ENCODE measurements at places on chromosomes 2 and 18. TPM values are rescaled to one million over a fixed set of nuclear protein-coding genes. Genes with fewer than 3 reads are reported as not detected.
A peak's percentile ranks its signal among the peaks of the same experiment; 100 is the strongest.

KLHL14 gene
- 0.05 TPM for total RNA-seq

- no peak overlapping the region for H3K4me3 ChIP-seq
- no peaks in the 10 kb centered on the region for H3K27me3 ChIP-seq
- DNase-seq = no peak
- no peaks in the 10 kb centered on the region for H3K4me1 ChIP-seq
- no peaks in the 10 kb centered on the region for H3K36me3 ChIP-seq
These were observed 482.3 kb downstream of the TNS1 start for GRCh38 chr2:217520356-217521010.

- H3K36me3 ChIP-seq = no peaks in the 10 kb centered on the region
- H3K27ac ChIP-seq = no peak overlapping the region
- no peak for DNase-seq
- no peaks in the 10 kb centered on the region for H3K4me1 ChIP-seq
These were observed 122.4 kb upstream of the CDH7 start for GRCh38 chr18:65628390-65628789.

SMIM21 gene
- not detected for total RNA-seq

- no peak for DNase-seq
- peak overlapping the region; percentile 50 for H3K4me3 ChIP-seq
- peak overlapping the region; percentile 34 for H3K27ac ChIP-seq
- peaks cover 80% of the 10 kb centered on the region for H3K4me1 ChIP-seq
These were observed 129.7 kb downstream of the MAP4K4 start for GRCh38 chr2:101827246-101827645.

FHOD3 gene
- total RNA-seq = 0.28 TPM

GRCh38 chr2:105515581-105516415 is 116.9 kb upstream of the FHL2 start:
- H3K4me3 ChIP-seq = no peak overlapping the region
- H3K27ac ChIP-seq = no peak overlapping the region
- peaks cover 6% of the 10 kb centered on the region for H3K27me3 ChIP-seq
- no peaks in the 10 kb centered on the region for H3K4me1 ChIP-seq
- DNase-seq = no peak

DNA sequence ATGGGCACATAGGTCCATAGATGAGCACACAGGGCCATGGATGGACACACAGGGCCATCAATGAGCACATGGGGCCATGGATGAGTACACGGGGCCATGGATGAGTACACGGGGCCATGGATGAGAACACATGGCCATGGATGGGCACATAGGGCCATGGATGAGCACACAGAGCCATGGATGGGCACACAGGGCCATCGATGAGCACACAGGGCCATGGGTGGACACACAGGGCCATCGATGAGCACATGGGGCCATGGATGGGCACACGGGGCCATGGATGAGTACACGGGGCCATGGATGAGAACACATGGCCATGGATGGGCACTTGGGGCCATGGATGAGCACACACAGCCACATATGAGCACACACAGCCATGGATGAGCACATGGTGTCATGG is 192.6 kb upstream of the HDAC4 start:
- no peaks in the 10 kb centered on the region for H3K36me3 ChIP-seq
- no peak overlapping the region for H3K27ac ChIP-seq
- no peaks in the 10 kb centered on the region for H3K27me3 ChIP-seq
- H3K4me1 ChIP-seq = peaks cover 10% of the 10 kb centered on the region

DNA sequence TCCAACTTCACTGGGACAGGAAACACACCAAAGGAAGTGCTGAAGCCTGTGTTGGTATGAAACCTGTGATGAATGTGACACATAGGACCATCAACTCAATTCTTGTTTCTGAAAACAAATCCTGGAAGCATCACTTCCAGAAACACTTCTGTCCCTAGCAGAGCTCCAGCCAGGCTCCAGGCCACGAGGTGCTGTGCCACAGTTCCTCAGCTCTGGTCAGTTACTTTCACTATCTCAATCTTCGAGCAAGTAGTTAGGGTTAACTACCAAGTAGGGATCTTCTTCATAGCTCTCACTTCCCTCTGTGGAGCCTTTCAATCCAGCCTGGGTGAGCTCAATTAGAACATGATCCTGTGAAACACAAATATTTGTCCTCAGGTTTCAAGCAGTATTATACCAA is 3.6 kb upstream of the LCT start:
- H3K4me3 ChIP-seq = no peak overlapping the region
- H3K4me1 ChIP-seq = peaks cover 25% of the 10 kb centered on the region
- no peak for DNase-seq
- peak overlapping the region; percentile 58 for H3K27ac ChIP-seq
- peaks cover 21% of the 10 kb centered on the region for H3K36me3 ChIP-seq

GRCh38 chr2:232997749-232998665 is 15.0 kb downstream of the NGEF start:
- no peaks in the 10 kb centered on the region for H3K36me3 ChIP-seq
- H3K27me3 ChIP-seq = no peaks in the 10 kb centered on the region
- H3K27ac ChIP-seq = peak overlapping the region; percentile 48
- no peak overlapping the region for H3K4me3 ChIP-seq
- no peaks in the 10 kb centered on the region for H3K4me1 ChIP-seq
- no peak for DNase-seq

DNA sequence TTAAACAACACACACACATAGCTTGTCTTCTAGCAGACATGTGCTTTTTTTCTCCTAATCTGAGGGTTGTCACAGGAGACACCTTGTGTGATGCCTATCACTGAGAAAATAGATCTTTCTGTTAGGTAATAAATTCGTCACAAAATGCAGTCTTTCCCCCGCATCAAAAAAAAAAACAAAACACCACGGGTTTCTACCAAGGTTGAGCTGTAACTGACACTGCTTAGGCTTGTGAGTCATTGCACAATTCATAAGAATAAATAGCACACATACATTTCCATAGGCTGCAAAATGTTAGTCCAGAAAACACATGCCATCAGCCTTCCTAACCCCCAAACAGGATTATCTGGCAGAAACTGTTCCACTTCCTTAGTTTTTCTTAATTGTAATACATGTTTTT is 6.5 kb downstream of the TMEM163 start:
- DNase-seq = no peak
- peaks cover 84% of the 10 kb centered on the region for H3K27me3 ChIP-seq
- no peak overlapping the region for H3K27ac ChIP-seq
- H3K4me1 ChIP-seq = peaks cover 39% of the 10 kb centered on the region
- H3K4me3 ChIP-seq = no peak overlapping the region

DNA sequence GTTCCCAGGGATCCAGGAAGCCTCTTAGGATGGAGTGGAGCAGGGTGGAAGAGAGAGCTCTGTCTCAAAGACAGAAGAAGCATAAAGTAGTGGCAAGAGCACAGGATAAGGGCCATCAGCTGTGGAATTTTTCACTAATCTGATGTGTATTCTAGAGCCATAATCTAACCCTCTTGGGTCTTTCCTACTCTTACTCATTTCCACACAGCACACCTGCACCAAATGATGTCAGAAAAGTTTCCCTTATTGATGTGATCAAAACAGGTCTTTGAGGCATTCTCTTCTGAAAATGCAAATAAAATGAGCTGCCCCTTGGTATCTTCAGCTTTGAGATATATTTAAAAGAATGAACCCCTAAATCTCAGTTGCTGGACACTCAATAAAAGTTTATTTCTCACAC is 415.1 kb upstream of the CHST9 start:
- no peak overlapping the region for H3K27ac ChIP-seq
- H3K36me3 ChIP-seq = no peaks in the 10 kb centered on the region
- H3K27me3 ChIP-seq = no peaks in the 10 kb centered on the region

DNA sequence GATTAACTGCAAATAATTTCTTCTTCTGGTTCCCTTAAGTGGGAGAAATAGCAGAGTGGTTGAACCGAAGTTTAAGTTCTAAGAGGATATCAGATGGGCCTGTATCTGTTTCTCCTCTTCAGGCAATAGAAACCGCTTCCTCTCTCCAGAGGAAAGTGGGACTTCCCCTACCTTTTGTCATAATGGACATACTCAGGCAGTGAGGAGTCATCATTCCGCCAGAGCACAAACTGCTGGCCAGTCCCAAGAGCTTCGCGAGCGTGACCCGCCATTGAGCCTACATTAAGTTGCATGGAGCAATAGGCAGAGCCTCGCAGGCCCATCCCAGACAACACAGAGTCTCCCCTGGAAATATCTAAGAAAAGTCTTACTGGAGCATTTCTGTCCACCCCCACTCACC is 158.9 kb downstream of the LDLRAD4 start:
- no peaks in the 10 kb centered on the region for H3K27me3 ChIP-seq
- DNase-seq = peak; percentile 49
- H3K27ac ChIP-seq = peak overlapping the region; percentile 78
- H3K36me3 ChIP-seq = no peaks in the 10 kb centered on the region
- peak overlapping the region; percentile 83 for H3K4me3 ChIP-seq

DNA sequence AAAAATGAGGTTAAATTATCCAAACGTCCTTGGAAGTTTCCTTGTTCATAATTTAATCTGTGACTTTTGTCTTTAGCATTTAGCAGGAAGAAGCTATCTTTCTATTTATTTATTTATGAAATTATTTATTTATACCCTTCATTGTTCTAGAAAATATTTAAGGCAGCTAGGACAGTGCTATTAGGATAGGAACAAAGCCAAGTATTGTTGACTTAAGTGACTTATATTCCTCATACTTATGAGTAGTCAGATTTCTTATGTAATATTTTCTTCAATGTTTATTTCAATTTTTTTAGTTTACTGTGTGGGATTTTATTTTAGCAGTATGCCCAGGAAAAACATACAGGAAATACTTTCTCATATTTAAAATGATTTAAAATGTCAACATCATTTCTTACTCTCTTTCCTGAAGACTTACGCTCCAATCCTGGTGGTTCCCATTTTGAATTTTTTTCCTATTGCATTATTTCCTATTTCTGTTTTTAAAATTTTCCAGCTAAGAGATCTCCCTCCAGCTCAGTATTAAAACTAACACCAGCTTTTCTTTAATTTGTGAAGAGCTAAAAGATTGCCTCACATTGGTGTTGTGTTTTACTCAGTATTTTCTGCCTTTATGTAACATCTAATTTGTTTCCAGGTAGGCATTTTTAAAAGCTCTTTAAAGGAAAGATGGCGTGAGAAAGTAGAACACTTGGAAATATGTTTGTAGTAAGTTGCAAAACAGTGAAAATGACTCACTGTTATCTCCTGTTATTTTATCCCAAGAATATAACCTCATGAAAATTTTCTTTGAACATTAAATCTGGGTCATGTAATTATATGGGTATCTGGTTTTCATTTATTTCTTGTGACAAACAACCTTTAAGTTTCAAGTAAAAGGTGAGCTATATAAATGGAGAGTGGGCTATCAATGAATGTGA is 32.2 kb downstream of the MAPRE2 start:
- H3K4me3 ChIP-seq = no peak overlapping the region
- peak overlapping the region; percentile 60 for H3K27ac ChIP-seq
- H3K27me3 ChIP-seq = no peaks in the 10 kb centered on the region
- H3K4me1 ChIP-seq = peaks cover 37% of the 10 kb centered on the region
- peaks cover 12% of the 10 kb centered on the region for H3K36me3 ChIP-seq
- no peak for DNase-seq

UGT1A10 gene
- total RNA-seq = not detected

DNA sequence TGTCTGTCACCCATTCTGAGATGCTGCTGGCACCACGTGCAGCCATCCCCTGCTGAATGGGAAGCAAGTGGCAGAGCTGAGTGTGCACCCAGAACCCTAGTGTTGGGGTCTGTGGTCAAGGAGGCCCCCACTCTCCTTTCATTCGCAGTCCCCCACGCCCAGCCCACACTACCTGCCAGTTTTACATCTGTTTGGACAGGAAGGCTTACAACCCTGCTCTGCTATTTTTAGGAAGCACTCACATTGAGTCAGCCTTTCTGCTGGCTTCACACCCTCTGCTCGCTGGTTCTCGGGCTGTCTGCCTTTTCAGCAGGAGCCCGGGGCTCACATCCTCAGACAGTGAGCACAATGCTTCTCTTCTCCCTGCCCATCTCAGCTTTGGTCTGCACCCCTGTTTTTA is 10.7 kb upstream of the ADCY3 start:
- H3K36me3 ChIP-seq = no peaks in the 10 kb centered on the region
- no peak overlapping the region for H3K27ac ChIP-seq
- no peak overlapping the region for H3K4me3 ChIP-seq
- H3K4me1 ChIP-seq = peaks cover 10% of the 10 kb centered on the region
- DNase-seq = no peak

CTAGE1 gene
- total RNA-seq = not detected

RMDN2 gene
- 1.4 TPM for total RNA-seq

DNA sequence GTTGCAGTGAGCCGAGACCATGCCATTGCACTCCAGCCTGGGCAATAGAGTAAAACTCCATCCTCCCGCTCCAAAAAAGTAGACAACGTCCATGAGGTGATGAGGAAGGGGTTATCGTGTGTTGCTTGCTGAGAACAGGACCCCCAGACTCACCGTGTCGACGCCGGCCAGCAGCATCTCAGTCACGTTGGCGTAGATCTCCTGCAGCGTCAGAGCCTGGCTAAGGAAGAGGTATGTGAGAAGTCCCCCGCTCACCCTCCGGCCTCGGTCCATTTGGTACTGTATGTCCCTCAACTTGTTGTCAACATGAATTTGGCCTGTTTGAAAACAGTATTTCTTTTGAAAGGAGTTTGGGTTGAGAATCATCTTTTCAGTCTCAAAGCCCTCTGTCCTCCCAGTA is 20.9 kb downstream of the CYP27C1 start:
- H3K27ac ChIP-seq = no peak overlapping the region
- no peak for DNase-seq
- H3K4me3 ChIP-seq = no peak overlapping the region
- H3K36me3 ChIP-seq = no peaks in the 10 kb centered on the region
- no peaks in the 10 kb centered on the region for H3K4me1 ChIP-seq
- no peaks in the 10 kb centered on the region for H3K27me3 ChIP-seq

DNA sequence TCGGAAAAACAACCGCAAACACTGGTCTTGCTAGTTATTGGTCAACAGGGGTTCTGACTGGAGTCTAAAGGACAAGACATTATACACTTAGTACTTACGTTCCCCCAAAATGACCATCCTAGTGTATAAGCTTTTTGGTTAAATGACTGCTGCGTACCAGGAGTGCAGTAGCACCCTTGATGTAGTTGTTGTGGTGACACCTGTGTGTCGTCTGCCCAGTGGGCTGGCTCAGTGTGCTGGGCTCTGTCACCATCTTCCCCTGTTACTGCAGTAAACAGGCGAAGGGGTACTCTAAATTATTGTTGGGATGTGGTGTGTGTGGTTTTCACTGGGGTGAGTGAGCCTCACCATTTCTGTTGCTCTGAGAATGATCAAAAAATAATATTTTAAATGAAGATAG is 76.2 kb downstream of the MAPRE2 start:
- DNase-seq = no peak
- no peaks in the 10 kb centered on the region for H3K27me3 ChIP-seq
- no peaks in the 10 kb centered on the region for H3K36me3 ChIP-seq
- H3K27ac ChIP-seq = no peak overlapping the region
- no peak overlapping the region for H3K4me3 ChIP-seq

- DNase-seq = no peak
- H3K27ac ChIP-seq = no peak overlapping the region
- peaks cover 2% of the 10 kb centered on the region for H3K36me3 ChIP-seq
These were observed 40.0 kb upstream of the TRIB2 start for GRCh38 chr2:12676771-12677170.

All from activated T-cell treated with anti-CD3 and anti-CD28 coated beads, Interleukin-2, amount 50 U/mL, for 72 hours (primary cell).